ENCODE measurements at places on chromosomes 5 and 9.

DNA sequence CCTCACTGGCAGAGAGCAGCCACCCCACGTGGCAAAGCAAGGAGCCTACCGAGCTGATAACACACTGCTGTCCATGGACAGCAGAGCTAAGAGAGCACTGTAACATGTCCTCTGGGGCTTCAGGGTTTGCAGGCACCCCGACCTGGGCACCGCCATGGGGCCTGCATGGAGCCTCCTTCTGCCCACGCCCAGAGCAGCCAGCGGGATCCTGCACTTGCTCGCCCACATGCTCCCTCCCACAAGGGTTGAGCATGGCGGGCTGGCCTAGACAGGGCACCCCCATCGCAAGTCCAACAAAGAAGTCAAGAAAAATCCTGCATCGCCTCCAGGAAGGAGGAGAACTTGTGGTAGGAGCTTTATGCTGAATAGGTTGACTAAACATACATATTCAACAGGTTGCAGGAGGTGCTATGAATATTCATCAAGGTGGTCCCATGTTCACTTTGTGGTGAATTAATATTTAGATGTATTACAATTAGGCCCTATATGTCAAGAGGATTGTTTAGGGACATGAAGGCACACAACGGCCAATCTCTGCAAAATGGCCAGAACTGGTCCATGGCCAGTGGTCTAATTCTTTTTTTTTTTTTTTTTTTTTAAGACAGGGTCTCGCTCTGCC lies 3.8 kb upstream of the MIGA2 start:
- peak; percentile 42 for DNase-seq

DNA sequence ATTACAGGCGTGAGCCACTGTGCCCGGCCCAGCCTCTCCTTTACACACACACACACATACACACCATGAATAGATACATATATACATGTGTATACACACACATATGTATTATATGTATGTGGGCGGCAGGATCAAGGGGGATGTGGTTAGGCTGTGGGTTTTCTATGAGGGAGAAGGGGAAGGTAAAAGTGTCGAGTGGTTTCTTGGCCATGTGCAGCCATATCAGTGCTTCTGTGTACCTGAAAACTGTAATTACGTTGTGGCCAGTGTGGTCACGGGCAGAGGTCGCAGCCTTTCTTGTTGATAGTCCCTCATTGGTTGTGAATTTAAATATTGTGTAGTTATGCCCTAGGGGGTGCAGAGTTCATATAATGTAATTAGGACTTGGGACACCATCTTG lies 16.5 kb downstream of the CDK20 start:
- no peak for DNase-seq

DNA sequence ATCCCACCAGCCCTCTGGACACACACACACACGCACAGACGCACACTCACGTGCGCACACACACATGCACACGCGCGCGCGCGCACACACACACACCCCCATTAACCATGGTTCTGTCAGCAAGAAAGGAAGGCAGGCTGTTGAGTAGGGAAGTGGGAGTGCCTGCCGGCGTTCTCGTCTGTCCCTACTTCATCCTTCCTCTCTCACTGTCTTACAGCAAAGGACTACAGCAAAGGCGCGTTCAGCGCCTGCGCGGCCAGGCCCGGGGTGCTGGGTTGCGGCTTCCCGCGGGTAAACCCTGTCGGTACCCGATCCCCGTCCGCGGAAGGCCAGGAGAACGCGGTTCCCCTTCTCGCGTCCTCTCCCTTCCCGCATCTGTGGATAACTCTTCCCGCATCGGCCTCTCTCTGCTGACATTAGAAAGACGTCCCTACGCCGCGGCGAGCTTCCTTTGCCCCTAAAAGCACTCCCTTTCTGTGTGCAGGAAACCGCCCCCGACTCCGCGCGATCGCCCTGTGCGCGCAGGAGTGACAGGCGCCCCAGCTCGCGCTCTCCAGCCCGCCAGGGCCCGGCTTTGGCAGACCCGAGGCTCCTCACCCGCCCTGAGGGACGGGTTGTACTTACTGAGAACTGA lies 219.2 kb downstream of the AGTPBP1 start:
- DNase-seq = no peak

DNA sequence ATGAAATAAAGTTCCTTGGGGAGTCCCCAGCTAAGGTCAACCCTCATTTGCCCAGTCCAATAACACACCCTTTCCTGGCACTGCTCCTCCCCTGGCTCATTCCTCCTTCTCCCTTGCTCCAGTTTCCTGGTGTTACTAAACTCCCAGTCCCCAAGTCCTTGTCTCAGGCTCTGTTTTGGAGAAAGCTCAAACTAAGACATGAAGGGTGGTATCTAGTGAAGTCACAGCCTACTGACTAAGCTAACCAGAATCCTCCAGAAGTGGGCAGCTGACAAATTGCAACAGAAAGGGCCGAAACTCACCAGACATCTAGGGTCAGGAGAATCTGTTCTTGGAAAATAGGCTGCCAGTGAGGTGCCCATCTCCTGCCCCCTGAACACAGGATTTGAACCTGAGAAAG lies 118.7 kb upstream of the NEK6 start:
- DNase-seq = no peak

GRCh38 chr5:123350742-123351141 lies 72.5 kb downstream of the CEP120 start:
- no peak for DNase-seq

- no peak for DNase-seq
Measured at GRCh38 chr9:84851935-84852585, 182.5 kb downstream of the NTRK2 start.
